ENCODE measurements at places on chromosomes 11 and 22. TPM values are rescaled to one million over a fixed set of nuclear protein-coding genes. Genes with fewer than 3 reads are reported as not detected.

GRCh38 chr11:97567801-97568200, 1178.0 kb downstream of the JRKL start:
- no peak for DNase-seq
- no peaks in the 10 kb centered on the region for H3K27me3 ChIP-seq
- no peaks in the 10 kb centered on the region for H3K36me3 ChIP-seq

GRCh38 chr22:23579870-23580575, at the start of gene IGLL1:
Gene IGLL1, minus strand, starts transcription at chr22:23580290. Its CDS starts 100 bp downstream, at chr22:23580190.
- H3K27ac ChIP-seq, result no peak within 1 kb of the TSS
- H3K4me3 ChIP-seq, result no peak within 1 kb of the TSS
- DNase-seq, result no peak
- no peaks in the 10 kb centered on the region for H3K36me3 ChIP-seq
- no peaks in the 10 kb centered on the region for H3K4me1 ChIP-seq

DNA sequence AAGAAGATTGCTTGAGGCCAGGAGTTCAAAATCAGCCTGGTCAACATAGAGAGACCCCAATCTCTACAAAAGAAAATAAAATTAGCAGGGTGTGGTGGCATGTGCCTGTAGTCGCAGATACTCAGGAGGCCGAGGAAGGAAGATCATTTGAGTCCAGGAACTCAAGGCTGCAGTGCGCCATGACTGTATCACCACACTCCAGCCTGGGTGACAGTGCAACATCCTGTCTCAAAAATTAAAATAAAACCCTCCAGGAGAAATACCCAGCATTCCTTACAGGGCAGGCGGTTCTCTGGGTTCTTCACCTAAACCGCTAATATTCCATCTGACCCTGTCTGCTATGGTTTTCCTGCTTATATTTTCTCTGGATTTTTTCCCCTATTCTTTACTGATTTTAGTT, 13.5 kb downstream of the TCF20 start:
- no peak overlapping the region for H3K27ac ChIP-seq
- no peak for DNase-seq
- no peak overlapping the region for H3K4me3 ChIP-seq
- H3K36me3 ChIP-seq, result no peaks in the 10 kb centered on the region
- H3K4me1 ChIP-seq, result peaks cover 8% of the 10 kb centered on the region

The ISX gene
- not detected for polyA plus RNA-seq
